Mesothelial cell of epicardium (in vitro differentiated cells): ENCODE measurements at places on chromosomes 3 and 15.

DNA sequence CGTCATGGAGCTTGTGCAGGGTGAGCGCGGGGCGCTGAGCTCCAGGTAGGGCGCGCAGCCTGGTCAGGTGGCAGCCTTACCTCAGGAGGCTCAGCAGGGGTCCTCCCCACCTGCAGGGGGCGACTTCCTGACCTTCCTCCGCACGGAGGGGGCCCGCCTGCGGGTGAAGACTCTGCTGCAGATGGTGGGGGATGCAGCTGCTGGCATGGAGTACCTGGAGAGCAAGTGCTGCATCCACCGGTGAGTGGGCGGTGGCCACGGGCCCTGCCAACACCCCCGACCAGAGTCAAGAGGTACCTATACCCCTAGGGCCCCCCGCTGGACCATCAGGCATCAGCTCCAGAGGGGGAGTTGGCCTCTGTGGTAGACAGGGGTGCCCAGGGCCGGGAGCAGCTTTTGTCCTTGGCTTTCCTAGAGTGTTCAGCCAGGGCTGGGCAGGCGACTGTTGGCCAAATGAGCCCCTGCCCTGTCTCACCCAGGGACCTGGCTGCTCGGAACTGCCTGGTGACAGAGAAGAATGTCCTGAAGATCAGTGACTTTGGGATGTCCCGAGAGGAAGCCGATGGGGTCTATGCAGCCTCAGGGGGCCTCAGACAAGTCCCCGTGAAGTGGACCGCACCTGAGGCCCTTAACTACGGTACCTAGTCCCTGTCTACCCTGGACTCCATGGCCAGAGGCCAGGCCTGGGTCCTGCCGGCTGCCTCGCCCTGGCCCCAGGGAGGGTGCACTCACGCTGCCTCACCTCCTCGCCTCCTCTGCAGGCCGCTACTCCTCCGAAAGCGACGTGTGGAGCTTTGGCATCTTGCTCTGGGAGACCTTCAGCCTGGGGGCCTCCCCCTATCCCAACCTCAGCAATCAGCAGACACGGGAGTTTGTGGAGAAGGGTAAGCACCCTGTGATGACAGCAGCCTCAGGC lies 9.1 kb downstream of the FES start:
- no peak for DNase-seq
- H3K4me1 ChIP-seq: no peaks in the 10 kb centered on the region
- H3K4me3 ChIP-seq: no peak overlapping the region

DNA sequence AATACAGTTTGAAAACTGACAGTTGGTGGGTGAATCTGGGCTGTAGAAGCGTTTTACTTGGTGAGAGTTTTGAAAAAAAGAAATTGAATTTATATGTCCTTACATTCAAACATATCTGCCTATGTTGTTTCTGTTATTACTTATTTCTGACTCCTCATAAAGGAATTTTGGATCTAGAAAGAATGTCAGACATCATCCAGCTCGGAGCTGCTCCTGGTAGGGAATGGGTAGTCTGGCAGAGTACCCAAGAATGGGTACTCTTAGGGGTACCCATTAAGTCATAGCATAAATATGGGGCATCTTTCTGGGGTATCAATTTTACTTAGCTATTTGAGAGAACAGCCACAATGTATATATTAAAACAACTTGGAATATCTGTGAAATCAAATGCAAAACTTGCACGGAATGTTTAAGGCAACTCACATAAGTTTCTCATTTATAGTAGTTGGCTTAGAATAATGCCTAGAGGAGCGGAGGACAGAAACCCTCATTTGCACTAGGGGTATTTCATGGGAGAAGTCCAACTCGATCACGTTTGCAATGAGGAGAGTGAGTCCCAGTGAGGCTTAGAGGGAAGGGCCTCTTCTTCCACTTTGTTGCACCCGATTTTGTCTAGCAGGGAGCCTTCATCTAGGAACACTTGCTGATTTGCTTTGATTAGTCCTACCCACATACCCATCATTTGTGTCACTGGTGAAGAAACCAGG lies 2.4 kb upstream of the LARP6 start:
- peaks cover 4% of the 10 kb centered on the region for H3K36me3 ChIP-seq
- H3K4me3 ChIP-seq: no peak overlapping the region

GRCh38 chr3:5791558-5791957 lies 604.1 kb downstream of the EDEM1 start:
- DNase-seq: no peak
- H3K36me3 ChIP-seq: no peaks in the 10 kb centered on the region
- H3K27ac ChIP-seq: no peak overlapping the region
- no peak overlapping the region for H3K4me3 ChIP-seq
- H3K27me3 ChIP-seq: peaks cover 1% of the 10 kb centered on the region

GRCh38 chr15:63922261-63922904 lies 88.6 kb upstream of the HERC1 start:
- no peak for DNase-seq
- H3K36me3 ChIP-seq: no peaks in the 10 kb centered on the region
- H3K27ac ChIP-seq: no peak overlapping the region
- peaks cover 4% of the 10 kb centered on the region for H3K4me1 ChIP-seq

- peaks cover 19% of the 10 kb centered on the region for H3K4me1 ChIP-seq
- no peaks in the 10 kb centered on the region for H3K36me3 ChIP-seq
- H3K27ac ChIP-seq: no peak overlapping the region
- DNase-seq: peak; percentile 54
- H3K4me3 ChIP-seq: no peak overlapping the region
These were observed 59.8 kb upstream of the UNC13C start for GRCh38 chr15:53918180-53919079.

DNA sequence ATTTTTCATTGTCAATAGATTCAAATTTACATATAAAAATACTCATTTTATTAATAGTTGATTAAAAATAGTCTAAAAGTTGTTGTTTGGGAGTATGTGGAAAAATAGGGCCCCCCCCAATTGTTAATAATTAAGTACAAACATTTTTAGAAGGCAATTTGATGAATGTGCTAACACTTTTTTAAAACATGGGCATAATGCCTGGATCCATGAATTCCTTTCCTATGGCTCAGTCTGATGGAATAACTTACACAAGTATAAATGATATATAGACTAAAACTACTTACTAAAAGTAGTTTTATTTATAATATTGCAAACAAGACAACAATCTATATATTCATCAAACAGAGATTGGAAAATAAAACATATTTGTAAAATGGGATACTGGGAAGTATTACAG lies 247.2 kb upstream of the LRRN1 start:
- no peak for DNase-seq
- no peaks in the 10 kb centered on the region for H3K4me1 ChIP-seq
- H3K27ac ChIP-seq: no peak overlapping the region
- peaks cover 6% of the 10 kb centered on the region for H3K36me3 ChIP-seq
- H3K27me3 ChIP-seq: no peaks in the 10 kb centered on the region

- H3K36me3 ChIP-seq: no peaks in the 10 kb centered on the region
- H3K4me3 ChIP-seq: peak overlapping the region; percentile 40
- no peak for DNase-seq
- peaks cover 15% of the 10 kb centered on the region for H3K27me3 ChIP-seq
- H3K4me1 ChIP-seq: peaks cover 4% of the 10 kb centered on the region
These were observed 13.3 kb downstream of the GRAMD2A start for GRCh38 chr15:72184165-72184811.

DNA sequence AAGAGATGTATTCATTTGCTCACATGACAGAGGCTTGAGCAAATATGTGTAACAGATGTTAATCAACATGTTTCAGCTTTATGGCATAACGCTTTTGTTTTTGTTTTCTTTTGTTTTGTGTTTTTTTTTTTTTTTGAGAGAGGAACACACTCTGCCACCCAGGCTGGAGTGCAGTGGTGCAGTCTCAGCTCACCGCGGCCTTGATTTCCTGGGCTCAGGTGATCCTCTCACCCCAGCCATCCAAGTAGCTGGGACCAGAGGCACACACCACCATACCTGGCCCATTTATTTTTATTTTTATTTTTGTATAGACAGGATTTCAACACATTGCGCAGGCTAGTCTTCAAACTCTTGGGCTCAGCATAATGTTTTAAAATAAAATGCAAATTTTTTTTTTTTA lies 1504.4 kb upstream of the CADM2 start:
- no peaks in the 10 kb centered on the region for H3K36me3 ChIP-seq
- peaks cover 40% of the 10 kb centered on the region for H3K4me1 ChIP-seq
- no peak overlapping the region for H3K27ac ChIP-seq

GRCh38 chr3:64147211-64147610 lies 78.1 kb downstream of the PRICKLE2 start:
- H3K4me3 ChIP-seq: no peak overlapping the region
- H3K36me3 ChIP-seq: peaks cover 44% of the 10 kb centered on the region
- peaks cover 36% of the 10 kb centered on the region for H3K27me3 ChIP-seq
- no peak for DNase-seq

GRCh38 chr3:95044101-95044500 lies 981.2 kb downstream of the NSUN3 start:
- no peaks in the 10 kb centered on the region for H3K27me3 ChIP-seq
- H3K36me3 ChIP-seq: no peaks in the 10 kb centered on the region
- DNase-seq: no peak
- H3K27ac ChIP-seq: no peak overlapping the region
- H3K4me1 ChIP-seq: peaks cover 2% of the 10 kb centered on the region

- H3K4me3 ChIP-seq: no peak overlapping the region
- no peaks in the 10 kb centered on the region for H3K4me1 ChIP-seq
- no peak overlapping the region for H3K27ac ChIP-seq
- H3K27me3 ChIP-seq: peaks cover 86% of the 10 kb centered on the region
- H3K36me3 ChIP-seq: no peaks in the 10 kb centered on the region
- no peak for DNase-seq
These were observed 12.6 kb upstream of the TMEM108 start for GRCh38 chr3:133025546-133025945.

DNA sequence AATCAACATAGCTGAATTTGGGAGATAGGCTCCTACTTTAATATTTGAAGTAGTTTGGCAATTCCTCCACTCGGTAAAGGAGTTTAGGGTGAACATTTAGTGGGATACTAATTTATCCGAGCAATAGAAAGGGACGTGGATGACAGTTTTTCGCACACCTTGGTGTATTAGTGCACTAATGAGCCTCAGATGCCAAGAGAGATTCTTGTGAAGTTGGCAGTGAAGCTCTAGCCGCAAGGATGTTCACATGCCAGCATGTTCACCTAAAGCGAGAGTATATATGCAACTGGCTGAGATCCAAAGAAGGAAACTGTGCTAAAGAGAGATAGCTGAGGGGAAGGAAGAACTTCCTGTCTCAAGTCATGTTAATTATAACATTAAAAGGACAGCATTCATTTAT lies 58.5 kb downstream of the TGFBR2 start:
- peaks cover 2% of the 10 kb centered on the region for H3K36me3 ChIP-seq
- peaks cover 34% of the 10 kb centered on the region for H3K4me1 ChIP-seq
- no peak overlapping the region for H3K4me3 ChIP-seq

GRCh38 chr3:183299976-183300375 lies 46.9 kb downstream of the B3GNT5 start:
- H3K4me1 ChIP-seq: peaks cover 7% of the 10 kb centered on the region
- no peak overlapping the region for H3K27ac ChIP-seq
- DNase-seq: no peak
- H3K36me3 ChIP-seq: peaks cover 14% of the 10 kb centered on the region
- H3K4me3 ChIP-seq: no peak overlapping the region

DNA sequence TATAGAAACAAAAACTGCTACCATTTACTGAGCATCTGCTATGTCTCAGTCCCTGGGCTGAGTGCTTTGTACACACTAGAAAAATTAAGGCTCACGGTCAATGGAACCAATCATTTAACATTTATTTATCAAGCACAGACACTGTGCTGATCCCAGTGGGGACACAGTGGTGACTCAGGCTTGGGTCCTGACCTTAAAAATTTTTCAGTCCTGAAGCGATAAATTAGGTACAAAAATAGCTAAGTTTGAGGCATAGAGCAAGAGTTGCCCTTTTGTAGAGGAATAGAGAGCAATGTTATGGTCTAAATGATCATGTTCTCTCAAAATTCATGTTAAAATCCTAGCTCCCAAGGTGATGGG lies 85.1 kb downstream of the CRYGS start:
- no peaks in the 10 kb centered on the region for H3K4me1 ChIP-seq
- H3K27ac ChIP-seq: no peak overlapping the region
- no peak overlapping the region for H3K4me3 ChIP-seq
- no peaks in the 10 kb centered on the region for H3K36me3 ChIP-seq
- peaks cover 70% of the 10 kb centered on the region for H3K27me3 ChIP-seq
- DNase-seq: no peak

DNA sequence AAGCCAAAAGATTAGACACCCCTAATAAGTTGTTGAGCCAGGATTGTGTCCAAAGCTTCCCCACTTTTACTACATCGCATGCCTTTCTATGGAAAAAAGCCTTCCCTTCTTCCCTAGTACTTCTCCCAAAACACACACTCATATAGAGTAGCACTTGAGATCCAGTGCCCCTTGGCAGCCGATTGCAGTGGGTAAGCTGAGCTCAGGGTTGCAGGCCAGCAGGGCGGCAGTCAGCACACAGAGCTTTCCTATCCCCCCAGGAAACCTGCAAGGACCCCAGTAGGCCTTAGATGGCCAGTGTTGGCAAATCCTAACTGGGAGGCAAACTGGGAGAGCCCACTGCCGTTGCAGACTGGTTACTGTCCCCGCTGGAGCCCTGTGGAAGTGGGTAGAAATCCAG lies 75.7 kb upstream of the C15orf39 start:
- no peak for DNase-seq
- no peak overlapping the region for H3K4me3 ChIP-seq

DNA sequence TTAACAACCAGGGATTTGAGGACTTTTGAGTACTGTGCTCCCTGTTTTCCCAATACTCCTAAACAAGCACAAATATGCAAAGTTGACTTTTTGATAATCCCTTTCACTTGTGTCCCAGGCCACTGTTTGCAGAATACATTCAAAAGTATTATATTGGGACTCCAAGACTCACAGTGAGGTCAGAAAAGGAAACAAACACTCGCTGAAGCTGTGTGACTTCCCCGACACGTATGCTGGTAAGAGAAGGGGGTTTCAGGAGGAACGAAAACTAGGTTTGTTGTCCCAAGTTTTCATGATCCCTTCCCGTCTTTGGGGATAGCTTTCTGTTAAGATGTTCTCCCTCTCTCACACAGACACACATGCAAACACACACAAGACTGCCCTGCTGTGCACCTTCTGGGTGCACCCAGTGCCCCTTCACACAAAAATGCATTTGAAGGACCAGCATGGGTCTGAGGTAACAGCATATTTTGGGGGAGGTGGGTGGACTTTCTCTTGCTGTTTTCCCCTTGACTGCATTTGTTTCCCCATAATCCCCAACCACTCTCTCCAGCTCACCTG lies 225.2 kb upstream of the PRICKLE2 start:
- peaks cover 37% of the 10 kb centered on the region for H3K4me1 ChIP-seq
- H3K4me3 ChIP-seq: no peak overlapping the region

GRCh38 chr3:156456771-156457224 lies 98.1 kb downstream of the SSR3 start:
- DNase-seq: no peak
- no peaks in the 10 kb centered on the region for H3K36me3 ChIP-seq
- peak overlapping the region; percentile 98 for H3K27ac ChIP-seq
- H3K27me3 ChIP-seq: no peaks in the 10 kb centered on the region
- H3K4me3 ChIP-seq: peak overlapping the region; percentile 59

DNA sequence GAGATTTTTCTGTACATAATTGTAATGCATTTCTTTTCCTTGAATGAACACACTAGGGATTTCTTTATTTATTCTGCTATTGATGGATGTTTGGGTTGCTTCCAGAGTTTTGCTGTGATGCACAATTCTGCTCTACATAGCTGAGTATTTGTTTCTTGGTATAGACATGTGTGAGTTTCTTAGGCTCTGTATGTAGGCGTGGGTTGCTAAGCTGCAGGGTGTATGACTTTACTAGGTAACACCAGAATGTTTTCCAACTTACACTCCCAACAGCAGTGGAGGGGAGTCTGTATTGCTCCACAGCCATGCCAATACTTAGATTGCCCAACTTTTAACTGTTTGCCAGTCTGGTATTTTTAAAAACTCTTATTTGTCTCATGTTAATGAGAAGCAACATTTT lies 155.5 kb upstream of the TNIK start:
- H3K27me3 ChIP-seq: no peaks in the 10 kb centered on the region
- H3K36me3 ChIP-seq: peaks cover 23% of the 10 kb centered on the region
- H3K27ac ChIP-seq: no peak overlapping the region
- no peak for DNase-seq
- peaks cover 20% of the 10 kb centered on the region for H3K4me1 ChIP-seq

- DNase-seq: no peak
- H3K27ac ChIP-seq: no peak overlapping the region
These were observed 43.2 kb upstream of the ADCY5 start for GRCh38 chr3:123491966-123492587.
